Testis (tissue), 5 donors: ENCODE measurements at places on chromosomes 1 and 21. TPM values are rescaled to one million over a fixed set of nuclear protein-coding genes. Genes with fewer than 3 reads are reported as not detected.

AIRE gene
- 0.68 TPM for total RNA-seq

TIMM17A gene
- total RNA-seq = 24.7 TPM

MRTO4 gene
- 36.9 TPM for total RNA-seq

ZC3H11A gene
- 128 TPM for total RNA-seq

GRCh38 chr1:63593886-63594605, 835 bp downstream of the PGM1 start:
- peak; percentile 67 for DNase-seq
- H3K27me3 ChIP-seq = no peaks in the 10 kb centered on the region
- no peaks in the 10 kb centered on the region for H3K36me3 ChIP-seq
- H3K4me3 ChIP-seq = peak overlapping the region; percentile 93
- H3K27ac ChIP-seq = peak overlapping the region; percentile 94

- no peak overlapping the region for H3K27ac ChIP-seq
- no peaks in the 10 kb centered on the region for H3K27me3 ChIP-seq
- H3K4me1 ChIP-seq = no peaks in the 10 kb centered on the region
- no peak for DNase-seq
- no peak overlapping the region for H3K4me3 ChIP-seq
Observed at GRCh38 chr1:2431103-2431502, 18.7 kb upstream of the PEX10 start.

- no peak overlapping the region for H3K27ac ChIP-seq
- no peak for DNase-seq
- no peaks in the 10 kb centered on the region for H3K4me1 ChIP-seq
- no peak overlapping the region for H3K4me3 ChIP-seq
Observed at GRCh38 chr1:110639724-110640386, 33.7 kb upstream of the KCNA2 start.

GRCh38 chr1:184950227-184950626, 24.1 kb downstream of the NIBAN1 start:
- no peak for DNase-seq
- no peaks in the 10 kb centered on the region for H3K27me3 ChIP-seq
- H3K4me1 ChIP-seq = peaks cover 6% of the 10 kb centered on the region
- H3K4me3 ChIP-seq = no peak overlapping the region
- H3K27ac ChIP-seq = no peak overlapping the region
- H3K36me3 ChIP-seq = no peaks in the 10 kb centered on the region

DNA sequence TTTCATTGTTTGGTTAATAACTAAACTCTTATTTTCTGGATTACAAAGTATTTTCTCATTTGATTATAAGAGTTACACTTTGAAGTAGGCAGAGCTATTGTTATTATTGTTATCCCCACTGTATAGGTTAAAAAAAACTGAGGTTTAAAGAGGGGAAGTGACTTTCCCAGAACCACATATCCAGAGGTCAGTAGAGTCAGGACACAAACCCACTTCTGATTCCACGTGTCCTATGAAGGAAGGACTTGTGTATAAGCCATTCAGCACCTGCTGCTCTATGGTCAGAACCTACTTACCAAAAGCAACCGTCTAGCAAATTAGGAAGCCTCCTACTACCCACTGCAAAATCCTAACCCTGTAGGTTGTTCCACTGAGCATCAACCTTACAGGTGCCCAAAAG, 291.3 kb downstream of the TM2D1 start:
- no peak for DNase-seq
- H3K27me3 ChIP-seq = no peaks in the 10 kb centered on the region
- H3K36me3 ChIP-seq = no peaks in the 10 kb centered on the region
- H3K27ac ChIP-seq = peak overlapping the region; percentile 3

GRCh38 chr1:183477986-183478781, 5.9 kb downstream of the SMG7 start:
- DNase-seq = no peak
- no peaks in the 10 kb centered on the region for H3K36me3 ChIP-seq
- no peak overlapping the region for H3K4me3 ChIP-seq
- no peaks in the 10 kb centered on the region for H3K27me3 ChIP-seq
